Fibroblast of villous mesenchyme (primary cell): ENCODE measurements at places on chromosomes 2 and 18. TPM values are rescaled to one million over a fixed set of nuclear protein-coding genes. Genes with fewer than 3 reads are reported as not detected.
A peak's percentile ranks its signal among the peaks of the same experiment; 100 is the strongest.

DNA sequence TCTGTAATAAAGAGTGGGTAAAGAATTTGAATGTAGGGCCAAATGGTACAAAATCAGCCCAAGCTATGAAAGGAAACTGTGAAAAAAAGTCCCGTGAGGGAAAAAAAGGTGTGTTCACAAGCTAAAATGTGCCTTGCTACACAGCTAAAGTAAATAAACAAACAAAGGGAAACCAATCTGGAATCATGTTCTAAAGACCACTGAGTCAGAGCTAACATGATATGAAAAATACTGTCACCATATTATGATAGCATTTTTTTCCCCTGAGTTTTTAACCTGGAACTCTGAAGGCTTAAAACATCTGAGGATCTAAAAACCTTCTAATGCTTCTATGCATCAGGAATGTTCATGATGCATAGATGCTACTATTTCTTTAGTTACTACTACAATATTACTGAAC is 58.8 kb downstream of the SCN1A start:
- no peak for DNase-seq

DNA sequence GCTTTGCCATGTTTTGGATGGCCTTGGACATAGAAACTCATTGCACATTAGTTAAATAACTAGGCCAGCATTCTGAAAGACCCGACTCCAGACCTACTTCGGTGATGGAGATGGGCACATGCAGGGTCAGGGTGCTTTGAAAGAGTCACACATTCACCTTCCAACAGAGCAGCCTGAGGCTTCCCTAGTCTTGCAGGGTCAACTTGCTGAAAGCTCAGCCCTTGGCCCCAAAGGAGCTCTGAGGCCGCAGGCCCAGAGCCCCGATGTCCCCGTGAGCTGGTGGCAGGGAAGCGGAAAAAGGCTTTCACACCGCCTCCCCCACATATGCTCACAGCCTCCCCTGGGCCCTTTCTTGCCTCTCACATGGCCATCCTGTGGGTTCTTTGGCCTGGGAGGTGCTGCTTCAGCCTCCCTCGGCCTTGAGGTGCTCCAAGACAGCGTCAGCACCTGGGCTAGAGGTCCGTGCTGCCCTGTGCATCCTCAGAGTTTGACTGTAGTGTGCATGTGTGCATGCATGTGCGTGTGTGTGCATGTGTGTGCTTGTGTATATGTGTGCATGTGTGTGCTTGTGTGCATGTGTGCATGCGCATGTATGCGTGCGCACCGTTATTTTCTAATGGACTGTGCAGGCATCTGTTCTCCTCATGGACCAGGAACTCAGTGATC is 21.6 kb downstream of the LDLRAD4 start:
- no peak for DNase-seq

Gene TLX2
- total RNA-seq: not detected in 2 replicates

Gene APCDD1
- 3.5 and 5.8 TPM in 2 replicates for total RNA-seq

Gene SPRED2
- total RNA-seq: 9.5 and 10.0 TPM in 2 replicates

DNA sequence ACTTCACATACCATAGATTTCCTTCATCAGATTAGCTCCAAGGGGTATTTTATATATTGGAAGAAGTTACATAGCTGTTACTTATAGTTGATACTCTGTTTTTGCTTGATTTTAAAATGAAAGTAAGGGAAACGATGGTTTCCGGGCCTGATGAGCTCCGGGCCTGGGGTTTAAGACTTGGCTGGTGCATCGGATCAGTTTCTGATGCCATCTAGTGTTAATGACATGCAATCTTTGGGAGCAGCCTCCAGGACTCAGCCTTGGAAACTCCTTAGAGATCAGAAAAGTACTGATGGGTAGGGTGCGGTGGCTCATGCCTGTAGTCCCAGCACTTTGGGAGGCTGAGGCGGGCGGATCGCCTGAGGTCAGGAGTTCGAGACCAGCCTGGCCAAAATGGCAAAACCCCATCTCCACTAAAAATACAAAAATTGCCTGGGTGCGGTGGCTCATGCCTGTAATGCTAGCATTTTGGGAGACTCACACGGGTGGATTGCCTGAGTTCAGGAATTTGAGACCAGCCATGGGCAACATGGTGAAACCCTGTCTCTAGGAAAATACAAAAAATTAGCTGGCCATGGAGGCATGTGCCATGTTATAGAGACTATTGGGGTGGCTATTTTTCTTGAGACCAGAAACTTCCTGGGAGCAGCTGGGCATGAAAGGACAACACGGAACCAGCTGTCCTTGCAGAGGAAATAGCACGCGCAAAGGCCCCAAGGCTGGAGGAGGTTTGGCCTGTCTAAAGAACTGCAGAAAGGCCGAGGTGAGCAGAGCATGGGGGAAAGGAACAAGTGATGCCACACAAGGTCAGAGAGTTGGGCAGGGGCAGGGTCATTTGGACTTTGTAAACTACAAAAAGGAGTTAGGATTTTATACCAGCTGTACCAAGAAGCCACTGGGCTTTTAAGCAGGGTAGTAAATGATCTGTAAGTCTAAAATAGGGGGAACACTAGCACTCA is 46.9 kb upstream of the CNOT11 start:
- peak; percentile 85 for DNase-seq

GRCh38 chr2:102200539-102200938 is 13.7 kb downstream of the IL1RL2 start:
- DNase-seq: no peak

DNA sequence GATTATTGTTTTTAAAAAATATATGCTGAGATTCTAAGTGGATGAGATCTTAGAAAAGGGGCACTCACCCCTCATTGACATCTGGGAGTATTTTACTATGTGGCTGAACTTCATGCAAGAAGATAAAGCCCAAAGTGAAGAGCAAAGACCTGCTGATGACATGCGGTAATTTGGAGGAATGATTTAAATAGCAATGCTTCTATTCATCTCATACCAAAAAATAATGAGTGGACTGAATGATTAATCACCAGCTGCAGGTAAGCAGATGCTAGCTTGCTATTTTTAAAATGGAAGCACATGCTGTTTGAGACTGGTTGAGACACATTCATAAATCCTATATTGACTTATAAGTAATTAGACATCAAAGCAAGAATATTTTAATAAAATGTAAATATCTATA is 12.7 kb upstream of the CDK15 start:
- DNase-seq: no peak

DNA sequence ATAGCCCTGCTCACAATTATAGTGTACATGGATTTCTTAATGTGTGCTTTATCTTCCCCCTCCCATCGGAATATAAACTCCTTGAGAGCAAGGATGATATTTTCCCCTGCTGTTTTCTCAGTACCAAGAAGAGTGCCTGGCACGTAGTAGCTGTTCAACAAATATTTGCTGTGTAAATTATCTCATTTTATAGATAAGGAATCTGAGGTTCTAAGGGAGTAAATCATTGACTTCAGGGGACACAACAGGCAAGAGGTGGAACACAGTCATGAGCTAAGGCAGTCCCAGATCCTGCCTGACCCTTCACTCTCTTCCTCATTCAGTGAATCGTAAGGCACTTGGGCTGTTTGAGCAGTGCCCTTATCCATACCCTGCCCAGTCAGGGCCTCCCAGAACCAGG is 187.3 kb upstream of the TNP1 start:
- peak; percentile 28 for DNase-seq

GRCh38 chr2:232097758-232098157 is 136.2 kb downstream of the DIS3L2 start:
- no peak for DNase-seq

Gene PSD4
- 2.9 and 4.7 TPM in 2 replicates for total RNA-seq

Gene ANKRD36B
- total RNA-seq: 20.3 and 40.2 TPM in 2 replicates

DNA sequence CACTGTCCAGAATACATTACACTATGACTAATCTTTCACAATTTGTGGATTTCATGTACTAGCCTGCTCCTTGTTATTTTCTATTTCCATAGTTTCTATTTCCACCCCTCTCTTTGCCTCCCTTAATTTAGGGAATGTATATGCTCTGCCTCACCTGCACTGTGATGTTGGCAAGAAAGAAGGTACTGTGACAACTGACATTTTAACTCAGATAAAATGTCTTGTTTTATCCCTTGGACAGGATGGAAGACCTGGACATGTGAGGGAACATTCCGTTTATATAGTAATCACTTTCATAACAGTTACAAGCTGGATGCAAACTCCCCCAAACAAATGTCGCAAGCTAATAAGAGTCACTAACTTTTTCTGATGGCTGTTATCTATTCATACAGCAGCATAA is 21.5 kb upstream of the DSG3 start:
- no peak for DNase-seq

Gene G6PC2
- total RNA-seq: not detected in 2 replicates

Gene ACADL
- not detected in 2 replicates for total RNA-seq

Gene SP140
- 0.86 and 0.97 TPM in 2 replicates for total RNA-seq

Gene MPP4
- 5.2 and 5.5 TPM in 2 replicates for total RNA-seq

Gene APOB
- under 0.01 TPM in 2 replicates for total RNA-seq

GRCh38 chr2:44952806-44953498 is 11.4 kb downstream of the SIX3 start:
- DNase-seq: no peak

Gene MAP3K19
- not detected in 2 replicates for total RNA-seq

GRCh38 chr2:201180010-201180409 is 2.9 kb upstream of the CASP10 start:
- no peak for DNase-seq

GRCh38 chr2:21194147-21194546 is 70.4 kb downstream of the TDRD15 start:
- DNase-seq: no peak

Gene ABHD1
- total RNA-seq: under 0.01 TPM in 1 of 2 replicates, not detected in the other

DNA sequence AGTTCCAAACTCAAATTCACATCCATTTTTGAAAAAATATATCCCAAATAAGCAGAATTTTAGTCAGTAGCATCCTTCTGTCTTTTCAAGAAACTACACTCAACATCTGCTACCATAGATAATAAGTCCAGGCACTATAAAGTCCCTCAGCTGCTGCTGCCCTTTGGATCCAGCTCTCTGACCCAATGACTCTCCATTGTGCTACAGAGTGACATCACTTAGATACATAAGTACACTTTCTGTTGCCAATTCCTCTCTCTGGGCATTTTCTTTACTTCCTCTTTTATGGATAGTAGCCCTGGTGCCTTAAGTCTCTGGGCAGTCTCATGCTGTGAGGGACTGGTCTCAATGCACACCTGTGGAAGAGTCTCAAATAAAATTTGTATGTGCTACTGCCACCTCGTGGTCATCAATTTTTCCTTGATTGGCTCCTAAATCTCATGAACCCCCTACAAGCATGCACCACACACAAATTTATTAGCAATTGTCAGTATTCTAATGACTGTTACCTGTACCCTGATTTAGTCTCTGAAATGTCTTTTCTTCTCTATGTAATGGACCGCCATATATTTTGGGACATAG is 219.2 kb downstream of the LRP1B start:
- peak; percentile 5 for DNase-seq

DNA sequence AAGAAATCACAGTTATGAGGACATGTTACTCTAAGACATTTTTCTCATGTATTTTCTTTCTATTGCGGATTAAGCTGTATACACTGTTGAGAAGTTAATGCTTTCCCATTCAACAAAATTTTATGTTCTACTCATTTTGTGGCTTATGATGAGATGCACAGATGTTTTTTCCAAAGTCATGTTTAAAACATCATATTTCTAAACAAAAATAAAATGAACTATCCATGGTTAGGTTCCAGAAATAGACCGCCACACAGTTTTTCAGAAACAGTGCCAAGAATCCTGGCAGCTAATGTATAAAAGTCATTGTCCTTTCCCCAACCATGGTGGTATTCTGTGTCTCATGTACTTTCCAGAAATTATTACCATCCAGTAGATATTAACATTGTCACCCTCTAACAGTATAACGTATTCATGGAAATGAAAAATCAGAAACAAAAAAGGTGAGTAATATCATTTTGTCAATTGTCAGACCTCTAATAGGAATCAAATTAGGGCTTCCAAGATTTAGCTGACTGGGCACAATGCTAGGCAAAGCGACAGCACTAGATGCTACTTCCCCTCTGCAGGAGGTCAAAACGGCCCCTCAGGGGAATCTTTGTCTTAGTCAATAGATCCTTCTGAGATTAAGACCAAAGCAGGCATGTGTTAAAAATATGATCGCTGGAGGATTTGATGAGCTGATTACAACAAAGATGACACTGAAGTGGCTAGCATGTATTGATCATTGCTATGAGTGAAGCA is 54.4 kb upstream of the ZNF397 start:
- DNase-seq: no peak

Gene ITGB6
- total RNA-seq: under 0.01 TPM in 1 of 2 replicates, not detected in the other

GRCh38 chr2:233593201-233593600 is 24.2 kb upstream of the UGT1A8 start:
- DNase-seq: no peak

DNA sequence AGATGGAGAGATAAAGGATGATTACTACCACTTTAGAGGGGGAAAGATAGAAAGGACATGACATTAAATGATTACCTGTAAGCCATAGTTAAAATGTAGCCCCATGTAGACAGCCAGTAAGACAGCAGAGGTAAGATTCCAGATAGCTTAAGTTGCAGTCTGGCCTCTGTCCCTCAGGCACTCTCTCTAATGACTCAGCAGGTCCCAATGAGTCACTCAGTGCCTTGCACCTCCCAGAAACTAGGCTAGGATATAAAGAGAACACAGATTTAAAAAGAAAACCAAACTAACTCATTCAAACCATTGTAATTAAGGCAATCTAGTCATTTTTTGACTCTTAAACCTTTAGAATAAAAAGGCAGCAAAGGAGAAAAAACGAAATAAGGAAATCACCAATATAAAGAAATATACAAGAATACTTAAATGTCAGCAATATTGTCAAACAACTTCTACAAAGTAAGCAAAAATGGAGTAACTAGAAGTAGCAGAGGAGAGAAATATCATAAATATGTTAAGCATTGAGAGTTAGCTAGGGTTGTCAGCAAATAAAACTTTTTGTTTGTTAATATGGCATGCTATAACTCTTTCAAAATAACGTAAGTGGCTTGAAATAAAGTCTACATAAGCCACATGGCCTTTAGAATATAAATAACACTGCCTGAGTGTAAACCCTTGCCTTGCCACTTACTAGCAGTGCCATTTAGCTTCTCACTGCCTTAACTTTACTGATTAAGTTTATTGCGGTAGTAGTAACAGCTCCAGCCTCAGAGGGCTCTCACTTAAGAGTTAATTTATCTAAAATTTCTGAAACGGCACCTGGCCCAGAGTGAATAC is 48.5 kb downstream of the SOCS6 start:
- peak; percentile 87 for DNase-seq

Gene GRB14
- total RNA-seq: not detected in 2 replicates

- DNase-seq: peak; percentile 7
Measured at GRCh38 chr2:13018490-13018889, 301.8 kb downstream of the TRIB2 start.

Gene GAD1
- total RNA-seq: 0.32 TPM in 1 of 2 replicates, not detected in the other

Gene TWIST2
- 47.4 and 58.7 TPM in 2 replicates for total RNA-seq

- no peak for DNase-seq
Measured at GRCh38 chr2:217951521-217952247, 51.1 kb downstream of the TNS1 start.
